ENCODE measurements at places on chromosomes 3 and 15.

DNA sequence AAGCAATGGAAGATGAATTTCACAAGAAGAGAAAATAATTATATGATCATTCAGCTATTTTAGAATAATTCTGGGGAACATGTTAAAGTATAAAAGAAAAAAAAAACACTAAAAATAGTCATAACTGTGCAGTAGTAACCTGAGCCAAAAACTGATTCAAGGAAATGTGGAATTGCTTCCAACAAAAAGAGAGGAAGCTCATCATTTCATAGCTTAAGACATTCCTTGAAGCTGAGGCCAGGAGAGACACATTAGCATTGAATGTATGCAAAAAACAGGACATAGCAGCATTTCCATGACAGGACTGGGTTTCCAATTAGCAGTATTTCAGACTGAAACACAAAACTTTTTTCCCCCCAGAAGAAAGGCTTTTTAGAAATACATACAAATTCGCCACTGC is 27.7 kb upstream of the LRRN1 start:
- DNase-seq, result no peak

DNA sequence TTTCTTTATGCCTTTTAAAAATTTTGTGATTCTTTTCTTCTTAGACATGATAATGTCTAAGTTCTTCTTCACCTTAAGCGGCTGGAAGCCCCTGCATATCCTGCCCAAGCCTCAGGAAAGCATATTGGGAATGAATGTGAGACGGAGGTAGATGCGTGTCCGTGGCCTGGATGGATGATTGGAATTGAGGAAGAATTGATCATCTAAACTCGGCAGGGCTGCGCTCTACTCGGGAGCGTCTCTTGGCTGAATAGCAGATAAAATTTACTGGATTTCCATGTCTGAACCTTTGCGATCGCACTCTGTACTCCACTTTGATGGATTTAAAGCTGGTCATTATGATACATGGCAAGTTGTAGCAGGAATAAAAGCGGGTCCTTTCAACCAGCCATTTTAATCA is 406.7 kb upstream of the ONECUT1 start:
- DNase-seq, result no peak

GRCh38 chr3:71447197-71447596 is 136.3 kb downstream of the FOXP1 start:
- no peak for DNase-seq

GRCh38 chr3:164408326-164408725 is 670.0 kb downstream of the SI start:
- no peak for DNase-seq

All from GM23338 (cell line).